ENCODE measurements at places on chromosomes 1 and 21. TPM values are rescaled to one million over a fixed set of nuclear protein-coding genes. Genes with fewer than 3 reads are reported as not detected.
A peak's percentile ranks its signal among the peaks of the same experiment; 100 is the strongest.

The TCEA3 gene
- total RNA-seq: 0.22 TPM

DNA sequence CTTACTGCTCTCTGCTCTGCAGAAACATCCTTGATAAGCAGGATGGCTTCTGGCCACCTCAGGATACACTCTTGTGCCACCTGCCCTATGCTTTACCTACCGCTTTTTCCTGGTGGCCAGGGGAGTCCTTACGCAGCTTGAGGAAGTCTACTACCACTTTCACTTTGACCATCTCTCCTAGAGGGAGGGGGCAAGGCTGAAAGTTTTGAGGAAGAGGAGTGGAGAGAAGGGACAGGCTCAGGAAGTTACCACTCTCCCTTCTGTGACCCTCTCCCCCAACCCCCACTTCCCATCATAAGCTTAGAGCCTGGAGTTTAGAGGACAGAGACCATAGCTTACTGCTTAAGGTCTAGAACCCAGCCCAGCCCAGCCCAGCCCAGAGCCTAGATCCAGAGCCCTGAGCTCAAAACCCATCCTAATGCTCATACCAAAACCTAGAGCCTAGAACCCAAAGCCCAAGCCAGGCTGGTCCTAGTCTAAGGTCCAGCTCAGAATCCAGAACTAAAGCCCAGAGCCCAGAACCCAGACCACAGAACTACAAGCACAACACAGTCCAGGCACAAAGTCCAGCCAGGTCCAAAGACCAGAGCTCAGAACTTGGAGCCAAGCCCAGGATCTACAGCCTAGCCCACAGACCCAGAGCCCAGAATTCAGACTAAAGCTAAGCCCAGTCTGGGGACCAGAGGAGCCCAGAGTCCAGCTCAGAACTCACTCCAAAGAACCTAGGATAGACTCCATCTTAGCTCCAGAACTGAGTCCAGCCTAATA, 18.0 kb upstream of the MFSD2A start:
- DNase-seq: no peak

DNA sequence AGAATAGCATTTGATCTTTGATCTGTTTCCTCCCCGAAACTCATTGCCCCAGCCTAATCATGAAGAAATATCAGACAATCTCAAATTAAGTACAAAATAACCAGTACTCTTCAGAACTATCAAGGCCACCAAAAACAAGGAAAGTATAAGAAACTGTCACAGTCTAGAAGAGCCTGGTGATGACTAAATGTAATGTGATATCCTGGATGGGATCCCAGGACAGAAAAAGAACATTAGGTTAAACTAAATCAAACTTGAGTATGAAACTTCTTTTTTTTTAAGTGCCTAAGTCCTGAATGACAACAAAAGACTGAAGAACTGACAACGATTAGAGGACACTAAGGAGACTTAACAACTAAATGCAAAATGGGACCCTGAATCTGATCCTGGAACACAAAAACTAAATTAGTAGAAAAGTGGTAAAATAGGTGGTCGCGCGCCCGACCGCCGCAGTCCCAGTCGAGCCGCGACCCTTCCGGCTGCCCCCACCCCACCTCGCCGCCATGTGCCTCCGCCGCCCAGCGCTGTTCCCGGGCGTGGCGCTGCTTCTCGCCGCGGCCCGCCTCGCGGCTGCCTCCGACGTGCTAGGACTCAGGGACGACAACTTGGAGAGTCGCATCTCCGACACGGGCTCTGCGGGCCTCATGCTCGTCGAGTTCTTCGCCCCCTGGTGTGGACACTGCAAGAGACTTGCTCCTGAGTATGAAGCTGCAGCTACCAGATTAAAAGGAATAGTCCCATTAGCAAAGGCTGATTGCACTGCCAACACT, 5.5 kb upstream of the PRKAB2 start:
- peak; percentile 36 for DNase-seq

The BTF3L4 gene
- 28.1 TPM for total RNA-seq

The LORICRIN gene
- not detected for total RNA-seq

Data from lung microvascular endothelial cell (primary cell).